ENCODE measurements at places on chromosomes 1 and 21.
A peak's percentile ranks its signal among the peaks of the same experiment; 100 is the strongest.

- DNase-seq, result no peak
Observed at GRCh38 chr1:61097317-61097716, 15.0 kb downstream of the NFIA start.

DNA sequence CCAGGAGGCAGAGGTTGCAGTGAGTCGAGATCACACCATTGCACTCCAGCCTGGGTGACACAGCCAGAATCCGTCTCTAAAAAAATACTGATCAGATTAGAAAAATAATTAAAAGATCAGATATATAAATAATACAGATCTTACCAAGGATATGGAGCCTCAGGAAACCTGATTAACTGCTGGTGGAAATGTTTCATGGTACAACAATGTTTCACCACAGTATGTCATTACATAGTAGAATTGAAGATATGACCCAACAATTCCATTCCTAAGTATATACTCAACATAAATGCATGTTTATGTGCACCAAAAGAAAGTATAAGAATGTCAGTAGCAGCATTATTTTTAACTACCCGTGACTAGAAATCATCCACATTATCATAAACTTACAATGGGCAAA, 41.7 kb downstream of the CD53 start:
- DNase-seq, result no peak

GRCh38 chr1:228180271-228180958, 14.8 kb downstream of the IBA57 start:
- DNase-seq, result no peak

DNA sequence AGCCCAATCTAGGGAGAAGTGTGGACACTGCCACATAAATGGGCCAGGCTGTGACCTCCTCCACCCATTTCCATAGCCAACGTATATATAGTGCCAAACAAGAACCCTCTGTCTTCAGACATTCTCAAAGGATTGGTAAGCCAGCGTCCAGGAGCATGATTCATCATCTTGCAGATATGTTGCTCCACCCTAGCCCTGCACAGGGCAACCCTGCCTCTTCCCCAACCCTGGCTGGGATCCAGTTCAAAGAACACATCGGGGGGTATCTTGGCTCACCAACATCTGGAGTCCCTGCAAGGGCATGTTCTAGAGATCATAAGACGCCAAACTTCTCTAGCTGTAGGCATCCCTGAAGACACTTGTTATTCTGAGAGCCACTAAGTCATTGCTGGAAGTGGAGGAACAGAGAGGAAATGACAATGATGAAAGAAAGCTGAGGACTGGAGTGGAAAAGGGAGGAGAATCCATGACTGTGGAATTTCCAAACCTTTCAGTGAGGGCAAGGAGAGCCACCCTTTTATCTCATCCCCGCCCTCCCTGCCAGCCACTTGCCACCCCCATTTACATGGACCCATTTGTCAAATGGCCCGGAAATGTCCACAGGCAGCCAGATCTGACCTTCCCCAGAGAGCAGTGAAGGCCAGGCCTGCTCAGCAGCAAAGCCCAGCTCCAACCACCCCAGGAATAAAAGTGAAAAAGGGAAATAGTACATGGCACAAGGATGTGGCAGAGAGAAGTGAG, 144.1 kb upstream of the CTTNBP2NL start:
- no peak for DNase-seq

- DNase-seq, result no peak
Observed at GRCh38 chr21:16378525-16378924, 648.7 kb downstream of the USP25 start.

DNA sequence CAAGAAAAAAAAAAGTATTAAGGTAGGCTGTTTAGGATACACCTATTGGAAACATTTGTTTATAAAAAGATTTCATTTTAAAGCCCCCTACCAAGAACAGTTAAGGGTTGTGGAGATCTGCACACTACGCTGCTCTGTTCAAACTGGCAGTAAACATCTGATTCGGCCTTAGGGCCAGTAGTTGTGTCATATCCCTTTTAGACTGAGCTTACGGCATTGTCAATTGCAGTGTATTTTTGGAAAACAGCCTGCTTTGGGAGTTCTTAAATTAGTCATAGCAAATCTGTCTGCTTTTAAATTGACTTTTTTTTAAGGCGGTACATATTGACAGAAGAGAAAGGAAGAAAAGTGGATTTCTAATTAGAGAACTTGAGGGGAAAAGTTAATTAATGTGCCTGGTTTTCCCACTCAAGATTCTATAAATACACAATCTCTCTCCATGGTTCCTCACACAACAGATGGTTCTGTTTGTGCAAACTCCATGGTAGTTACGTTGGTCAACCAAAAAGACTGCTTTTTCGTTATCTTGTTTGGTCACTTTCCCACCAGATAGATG, 1.7 kb upstream of the ELK4 start:
- DNase-seq, result peak; percentile 11

GRCh38 chr21:36892201-36892600, 74.3 kb downstream of the HLCS start:
- no peak for DNase-seq

DNA sequence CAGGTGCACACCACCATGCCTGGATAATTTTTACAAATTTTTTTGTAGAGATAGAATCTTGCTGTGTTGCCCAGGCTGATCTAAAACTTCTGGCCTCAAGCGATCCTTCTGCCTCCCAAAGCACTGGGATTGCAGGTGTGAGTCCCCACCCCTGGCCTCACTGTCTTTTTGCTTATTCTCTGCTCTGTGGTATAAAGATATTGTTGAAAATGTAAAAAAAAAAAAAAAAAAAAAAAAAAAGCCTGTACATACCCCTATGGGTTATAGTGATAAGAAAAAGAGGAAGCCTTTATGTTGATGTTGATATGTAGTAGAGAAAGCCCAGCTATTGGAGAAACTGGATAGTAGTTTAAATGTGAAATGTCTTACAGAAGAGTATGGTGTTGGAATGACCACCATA, 125.8 kb downstream of the XPR1 start:
- no peak for DNase-seq

DNA sequence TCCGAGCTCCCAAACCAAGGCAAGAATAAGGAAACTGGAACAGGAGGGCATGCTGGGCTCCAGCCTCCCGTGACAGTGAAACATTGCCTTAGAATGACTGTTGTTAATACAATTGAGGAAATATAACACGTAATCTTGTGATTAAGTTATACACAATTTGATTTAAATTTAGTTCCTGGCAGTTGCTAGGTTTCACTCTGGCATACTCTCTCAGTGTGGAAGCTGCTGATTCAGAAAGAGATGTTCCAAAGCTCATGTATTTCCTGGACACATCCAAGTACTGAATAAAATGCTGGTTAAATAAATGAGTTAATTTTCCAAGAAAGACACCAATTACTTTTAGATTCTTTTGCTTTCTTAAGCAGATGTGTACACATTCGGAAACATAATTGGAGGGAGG, 176.1 kb downstream of the GRIK1 start:
- DNase-seq, result no peak

GRCh38 chr1:8627728-8628127, 189.7 kb downstream of the RERE start:
- no peak for DNase-seq

- DNase-seq, result no peak
Observed at GRCh38 chr1:110262846-110263631, 52.9 kb downstream of the KCNC4 start.

DNA sequence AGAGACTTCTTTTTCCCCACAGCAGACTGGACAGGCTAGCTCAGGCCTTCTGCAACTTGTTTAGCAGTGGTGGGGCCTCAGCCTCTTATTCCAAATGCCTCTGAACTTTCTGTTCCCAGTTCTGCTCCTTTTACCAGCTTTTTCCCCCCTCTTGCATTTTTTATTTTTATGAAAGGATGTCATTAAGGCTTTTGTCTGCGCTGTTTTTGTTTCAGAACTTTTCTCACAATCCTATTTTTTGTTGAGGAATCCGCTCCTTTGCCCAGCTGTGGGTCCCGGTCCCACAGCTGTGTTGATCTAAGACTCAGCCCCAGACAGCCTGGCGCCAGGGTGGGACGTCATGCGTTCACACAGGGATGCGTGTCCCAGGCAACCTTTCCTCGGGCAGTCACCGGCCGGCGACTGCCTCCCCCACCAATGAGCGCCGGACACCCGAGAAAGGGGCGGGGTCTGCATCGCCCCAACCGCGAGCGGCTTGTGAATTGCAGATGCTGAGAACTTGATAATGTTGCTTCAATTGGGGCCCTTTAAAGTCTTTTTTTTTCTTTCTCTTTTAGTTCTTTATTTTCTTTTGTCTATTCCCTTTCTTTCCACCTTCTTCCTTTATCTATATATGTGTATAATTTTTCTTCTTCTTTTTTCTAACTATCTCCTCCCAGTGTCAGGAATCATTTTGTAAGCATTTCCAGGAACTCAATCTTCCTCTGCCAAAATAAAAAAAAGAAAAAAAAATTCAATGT, 3.0 kb upstream of the ID3 start:
- DNase-seq, result peak; percentile 75

DNA sequence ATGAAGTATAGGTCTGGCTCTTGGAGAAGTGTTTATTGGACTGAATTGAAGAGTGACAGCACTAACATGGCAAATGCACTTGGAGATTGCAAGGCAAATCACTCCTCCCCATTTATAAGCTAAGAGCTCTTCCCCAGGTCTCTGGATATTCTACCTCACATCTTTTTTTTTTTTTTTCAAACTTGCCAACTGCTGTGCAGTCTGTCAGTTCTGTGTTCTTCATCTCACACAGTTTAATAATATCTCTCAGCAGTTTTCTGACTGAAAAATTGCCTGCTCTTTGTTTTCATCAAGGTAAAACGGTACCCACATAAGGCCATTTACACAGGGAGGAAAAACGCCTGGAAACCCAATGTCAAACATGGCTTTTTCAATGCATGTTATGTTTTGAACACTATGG, 186.1 kb upstream of the B3GALT2 start:
- DNase-seq, result no peak

DNA sequence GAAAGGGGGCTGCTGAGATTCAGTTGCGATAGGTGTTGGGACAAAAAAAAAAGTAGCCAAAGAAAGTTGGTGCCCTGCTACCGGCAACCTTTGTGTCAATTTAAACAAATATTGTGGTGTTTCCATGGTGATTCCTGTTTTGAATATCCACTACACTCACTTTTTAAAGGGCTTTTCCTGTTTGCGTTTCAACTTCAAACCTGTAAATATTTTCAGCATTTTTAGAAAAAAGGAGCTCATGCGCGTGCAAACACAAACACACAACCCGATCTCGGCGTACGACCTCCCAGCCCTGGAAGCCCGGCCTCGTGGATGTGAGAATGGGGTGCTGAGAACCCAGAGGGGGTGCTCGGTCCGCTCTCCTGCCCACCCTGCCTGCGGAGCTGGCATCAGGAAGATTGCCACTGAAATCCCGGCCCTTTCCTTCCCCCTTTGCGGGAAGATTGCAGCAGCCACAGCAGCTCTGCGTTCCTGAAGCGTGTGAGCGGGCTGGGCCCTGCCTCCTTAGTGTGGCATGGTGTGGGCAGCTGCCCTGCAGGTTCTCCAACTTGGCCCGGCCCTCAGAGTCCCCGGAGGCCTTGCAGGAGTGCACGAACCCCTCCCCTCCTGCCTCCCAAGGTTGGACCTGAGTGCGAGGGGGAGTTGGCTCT, 34.8 kb downstream of the CASZ1 start:
- no peak for DNase-seq

- DNase-seq, result no peak
Observed at GRCh38 chr1:226223157-226223785, at the start of gene MIXL1. Gene MIXL1, plus strand, starts transcription at chr1:226223664. Its CDS starts 18 bp downstream, at chr1:226223682.

GRCh38 chr1:114093624-114094362, 59.9 kb downstream of the SYT6 start:
- DNase-seq, result peak; percentile 56

DNA sequence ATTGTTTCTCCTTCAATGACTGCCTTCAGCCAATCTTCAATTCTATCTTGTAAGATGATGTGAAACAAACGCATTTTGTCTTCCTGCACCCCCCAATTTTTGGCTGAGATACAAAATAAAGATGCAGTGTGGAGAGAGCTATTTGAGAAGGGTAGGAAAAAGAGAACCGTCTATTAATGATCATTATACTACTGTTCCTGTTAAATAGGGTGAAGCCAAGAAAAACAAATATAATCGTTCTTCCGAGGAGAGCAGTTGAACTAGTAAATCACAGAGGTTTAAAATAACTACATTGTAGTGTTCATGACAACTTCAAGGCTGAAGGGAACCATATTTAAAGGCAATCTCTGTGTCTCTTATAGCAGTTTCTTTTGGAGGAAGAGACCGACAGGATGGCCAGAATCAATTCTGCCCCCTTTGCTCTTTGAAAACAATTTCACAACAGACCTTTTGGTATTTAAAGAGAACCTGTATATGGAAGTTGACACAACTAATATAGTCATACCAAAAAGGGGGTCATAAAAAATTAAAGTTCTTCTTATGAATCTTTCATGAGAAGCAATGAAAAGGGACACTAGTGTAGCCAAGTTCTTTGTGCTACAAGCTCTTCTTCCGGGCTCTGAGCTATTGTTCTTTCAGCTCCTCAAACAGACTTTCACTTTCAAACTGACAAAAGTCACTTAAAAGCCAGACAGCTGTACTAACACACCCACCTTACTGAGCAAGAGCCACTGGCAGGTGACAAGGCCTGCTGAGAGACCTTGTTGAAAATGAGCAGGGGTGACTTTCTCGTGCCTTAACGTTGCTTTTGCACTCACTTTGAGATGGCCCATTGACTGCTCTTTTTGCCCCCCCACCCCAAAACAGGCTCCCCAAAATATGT, 30.9 kb downstream of the PROX1 start:
- DNase-seq, result no peak

GRCh38 chr1:30670240-30671060, 52.9 kb downstream of the MATN1 start:
- DNase-seq, result peak; percentile 3

DNA sequence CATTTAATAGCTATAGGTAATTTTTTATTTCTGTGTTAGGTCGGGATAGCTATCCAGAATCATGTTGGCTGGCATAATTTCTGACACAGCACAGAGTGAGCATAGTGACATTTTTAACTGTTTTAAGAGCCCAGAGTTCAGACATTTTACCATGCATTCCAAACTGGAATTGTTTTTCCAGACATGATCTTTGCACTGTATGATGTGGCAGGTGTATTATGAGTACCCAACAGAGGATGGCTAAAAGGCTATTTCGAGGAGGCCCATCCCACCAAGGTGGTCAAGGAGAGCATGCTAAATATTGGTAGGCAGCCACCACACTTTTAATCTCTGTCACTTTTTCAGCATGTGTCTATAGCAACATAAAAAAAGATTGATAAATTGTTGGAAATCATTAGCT, 137.3 kb upstream of the ST6GALNAC5 start:
- no peak for DNase-seq

DNA sequence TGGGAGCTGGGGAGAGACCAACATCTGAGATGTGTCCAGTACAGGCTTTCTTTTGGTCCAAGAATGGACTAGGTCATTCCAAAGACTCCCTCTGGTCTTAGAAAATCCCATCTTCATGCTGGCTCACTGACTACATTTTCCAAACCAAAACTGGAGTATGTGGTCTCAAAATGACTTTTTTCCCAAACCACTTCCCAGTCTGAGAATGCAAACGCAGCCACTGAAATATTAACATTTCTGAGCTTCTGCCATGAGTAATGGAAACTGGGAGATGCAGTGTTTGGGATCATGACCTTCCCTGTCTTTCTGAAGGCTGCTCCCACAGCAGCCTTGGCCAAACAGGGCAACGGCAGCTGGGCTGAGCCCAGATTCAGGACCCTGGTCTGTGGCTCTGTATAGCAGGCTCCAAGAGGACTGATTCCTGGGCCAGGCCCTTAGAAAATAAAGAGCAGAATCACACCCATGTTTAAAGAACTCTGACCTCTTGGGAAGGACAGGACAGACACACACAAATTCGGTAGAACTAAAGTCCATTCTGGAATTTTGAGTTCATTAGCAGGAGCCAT, 62.1 kb upstream of the CNTN2 start:
- DNase-seq, result no peak

- DNase-seq, result no peak
Observed at GRCh38 chr1:190475421-190476141, 2.1 kb downstream of the BRINP3 start.
